Tibial nerve (tissue), 4 donors: ENCODE measurements at places on chromosomes 6 and 20. TPM values are rescaled to one million over a fixed set of nuclear protein-coding genes. Genes with fewer than 3 reads are reported as not detected.

The HLA-DQB2 gene
- total RNA-seq, result 1.5 TPM

The SLC12A5 gene
- total RNA-seq, result not detected

The SIRPA gene
- 36.8 TPM for total RNA-seq

The TUBB1 gene
- total RNA-seq, result 0.60 TPM

The NFATC2 gene
- 7.6 TPM for total RNA-seq

The DTNBP1 gene
- 36.6 TPM for total RNA-seq

The GNMT gene
- total RNA-seq, result 2.1 TPM

The PREX1 gene
- 50.7 TPM for total RNA-seq

The MAP1LC3A gene
- 78.0 TPM for total RNA-seq

The EFCAB8 gene
- total RNA-seq, result not detected

GRCh38 chr6:65469650-65470049 is 237.4 kb downstream of the EYS start:
- no peak for DNase-seq

GRCh38 chr6:6328451-6328850 is 8.0 kb upstream of the F13A1 start:
- no peak for DNase-seq

DNA sequence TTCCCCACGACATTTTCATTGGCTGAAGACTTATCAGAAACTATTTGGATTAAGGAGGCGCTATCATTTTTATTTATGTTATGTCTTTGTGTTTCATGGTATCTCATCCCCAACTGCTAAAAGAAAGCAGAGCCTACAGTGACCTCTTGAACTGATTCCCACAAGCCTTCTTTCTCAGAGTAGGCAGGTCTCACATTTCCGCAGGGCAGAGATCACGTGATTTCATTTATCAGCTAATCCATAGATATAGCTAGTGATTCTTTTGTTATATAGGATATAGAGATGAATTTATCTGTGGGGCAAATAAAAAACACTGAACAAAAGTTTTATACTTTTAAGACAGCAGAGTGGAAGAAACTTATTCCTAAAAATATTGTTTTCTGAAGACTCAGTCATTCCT is 25.0 kb upstream of the POPDC3 start:
- DNase-seq, result no peak

DNA sequence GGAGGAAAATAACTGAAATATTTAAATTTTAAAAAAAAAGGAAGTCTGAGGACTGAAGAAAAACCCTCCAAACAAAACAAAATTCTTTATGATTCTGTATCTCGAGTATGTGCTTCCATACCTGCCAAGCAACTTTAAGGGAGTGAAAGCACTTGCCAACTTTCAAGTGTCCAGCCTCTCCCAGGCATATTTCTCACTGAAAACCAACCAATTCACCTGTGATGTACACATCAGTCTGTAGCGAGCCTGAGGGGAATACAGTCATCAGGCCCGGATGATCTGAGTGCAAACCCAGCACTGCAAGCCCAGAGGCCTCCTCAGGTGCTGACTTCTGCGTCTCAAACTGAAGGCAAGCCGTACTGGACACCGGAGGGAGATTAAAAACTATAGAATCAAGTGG is 164.8 kb upstream of the NT5E start:
- DNase-seq, result no peak

DNA sequence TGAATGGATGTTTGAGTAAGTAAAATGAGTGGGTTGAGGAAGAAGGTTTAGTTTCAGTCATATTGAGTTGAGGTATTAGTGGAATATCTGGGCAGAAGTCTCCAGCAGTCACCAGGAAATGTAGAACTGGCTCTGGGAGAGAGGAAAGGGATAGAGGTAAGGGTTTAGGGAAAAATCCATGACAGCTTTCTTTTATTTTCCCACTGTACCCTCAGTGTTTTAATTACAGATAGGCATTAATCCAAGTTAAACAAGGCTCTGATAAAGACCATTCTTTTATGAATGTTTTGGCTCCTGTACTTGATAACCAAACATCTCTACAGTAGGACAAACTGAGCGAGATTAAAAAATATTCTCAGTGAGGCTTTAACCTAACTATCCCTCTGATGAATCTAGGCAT is 318.4 kb upstream of the SYNCRIP start:
- no peak for DNase-seq

- DNase-seq, result no peak
Measured at GRCh38 chr6:41284726-41285125, 1.8 kb downstream of the TREM1 start.

GRCh38 chr6:140772576-140772975 is 1360.1 kb upstream of the GJE1 start:
- no peak for DNase-seq

DNA sequence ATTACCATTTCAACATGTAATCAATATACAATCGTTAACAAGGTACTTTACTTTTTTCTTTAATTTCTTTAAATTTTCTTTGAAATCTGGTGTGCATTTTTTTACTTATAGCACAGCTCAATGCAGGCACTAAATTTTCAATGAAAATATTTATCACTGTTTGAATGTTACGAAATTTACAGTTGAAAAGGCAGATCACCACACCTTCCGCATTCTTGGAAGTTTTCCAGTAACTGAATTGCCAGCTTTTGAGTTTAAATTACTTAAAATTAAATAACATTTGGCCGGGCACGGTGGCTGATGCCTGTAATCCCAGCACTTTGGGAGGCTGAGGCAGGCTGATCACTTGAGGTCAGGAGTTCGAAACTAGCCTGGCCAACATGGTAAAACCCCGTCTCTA is 309.9 kb downstream of the BMP7 start:
- DNase-seq, result no peak

DNA sequence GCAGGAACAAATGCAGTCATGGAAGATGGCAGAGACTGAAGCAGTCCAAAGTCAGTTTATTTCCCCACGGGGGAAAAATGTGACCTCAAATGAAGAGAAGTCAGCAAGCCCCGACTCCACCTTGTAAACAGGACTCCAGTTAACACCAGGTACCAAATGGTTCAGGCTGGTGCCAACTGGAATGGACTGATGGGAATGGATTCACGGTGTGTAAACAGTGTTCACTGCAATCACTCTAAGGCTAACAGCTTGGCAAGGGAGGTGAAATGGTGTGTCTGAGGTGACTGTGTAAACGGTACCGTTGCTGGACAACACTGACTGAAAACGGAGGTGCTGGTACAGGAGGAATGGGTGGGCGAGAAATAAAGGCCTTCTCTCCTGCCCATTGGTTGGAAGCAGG is 12.0 kb downstream of the PLAGL2 start:
- no peak for DNase-seq

GRCh38 chr6:34204693-34205092 is 32.0 kb upstream of the HMGA1 start:
- no peak for DNase-seq

- no peak for DNase-seq
Measured at GRCh38 chr6:152978058-152978457, 4.8 kb downstream of the FBXO5 start.

DNA sequence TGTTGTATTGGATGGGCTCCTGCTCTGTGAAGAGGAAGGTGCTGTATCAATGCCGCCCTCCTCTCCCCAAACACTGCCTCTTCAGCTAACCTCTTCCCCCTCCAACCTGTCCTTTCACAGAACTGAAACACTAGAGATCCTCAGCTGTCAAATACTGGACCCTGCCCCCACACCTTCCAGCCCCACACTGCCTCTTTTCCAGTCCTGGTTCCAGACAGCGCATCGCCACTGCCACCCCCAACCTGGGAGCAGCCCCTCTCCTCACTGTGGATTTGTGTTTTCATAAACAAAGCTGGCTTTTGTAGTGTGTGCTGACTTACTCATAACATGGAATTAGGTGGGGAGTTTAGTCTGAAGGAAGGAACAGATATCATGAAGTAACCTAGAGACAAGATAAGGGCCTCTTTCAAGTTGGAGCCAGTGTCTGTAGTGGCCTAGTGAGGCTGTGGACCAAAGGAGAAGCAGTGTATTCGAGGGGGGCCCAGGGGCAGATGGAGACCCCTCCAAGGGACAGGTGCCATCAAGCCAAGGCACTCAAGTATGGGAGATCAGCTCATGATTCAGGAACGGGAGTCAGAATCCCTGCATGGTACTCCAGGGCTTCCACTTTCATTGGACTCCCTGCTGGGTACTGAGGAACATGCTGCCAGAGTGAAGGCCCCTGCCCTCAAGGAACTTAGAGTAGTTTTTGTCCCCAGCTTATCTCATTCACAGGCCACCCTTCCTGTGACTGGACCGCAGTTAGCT is 2.1 kb downstream of the SCUBE3 start:
- DNase-seq, result no peak

DNA sequence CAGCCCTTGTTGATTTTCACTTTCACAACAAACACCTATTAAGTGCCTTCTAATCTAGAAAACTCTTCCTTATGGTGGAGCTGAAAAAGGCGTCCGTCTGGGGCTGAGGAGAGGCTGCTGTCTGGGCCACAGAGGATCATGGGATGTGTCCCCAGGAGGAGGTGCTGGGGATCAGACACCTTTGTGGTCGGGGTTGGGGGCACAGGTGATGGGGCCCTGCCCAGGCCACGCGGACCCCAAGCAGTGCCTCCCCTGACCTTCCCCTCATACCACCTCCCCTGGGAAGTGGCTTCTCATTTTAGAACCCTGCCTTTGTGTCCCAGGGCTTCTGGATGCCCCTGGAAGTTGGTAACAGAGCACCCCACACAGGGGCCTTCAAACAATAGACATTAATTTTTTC is 41.1 kb downstream of the SUN5 start:
- no peak for DNase-seq
